ENCODE measurements at places on chromosomes 11 and 22.

DNA sequence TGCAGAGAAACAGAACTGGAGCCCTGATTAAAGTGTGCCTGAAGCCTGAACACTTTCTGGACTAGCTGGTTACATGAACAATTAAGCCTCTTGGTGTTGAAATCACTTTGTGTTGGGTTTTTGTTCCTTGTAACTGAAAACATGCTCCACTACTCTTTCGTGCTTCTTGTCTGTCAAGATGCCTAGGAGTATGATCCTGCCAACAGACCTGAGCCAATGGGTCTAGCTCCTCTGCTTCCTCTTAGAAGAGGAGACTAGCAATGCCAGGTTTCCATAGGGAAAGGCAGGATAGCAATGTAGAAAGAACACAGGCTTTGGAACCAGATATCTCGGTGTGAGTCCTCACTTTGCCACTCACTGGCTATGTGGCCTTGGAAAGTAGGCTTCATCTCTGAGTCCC, 40.3 kb downstream of the IRAG1 start:
- DNase-seq, result no peak

- DNase-seq, result no peak
Measured at GRCh38 chr22:24428751-24429410, 1.5 kb downstream of the ADORA2A start.

- no peak for DNase-seq
Measured at GRCh38 chr11:20618083-20618482, 18.7 kb downstream of the SLC6A5 start.

GRCh38 chr22:28052825-28053269, 133.8 kb upstream of the PITPNB start:
- DNase-seq, result no peak

GRCh38 chr11:46360878-46361277, 13.6 kb downstream of the DGKZ start:
- DNase-seq, result no peak

Measured in stimulated activated naive CD4-positive, alpha-beta T cell (primary cell).